Cortex of kidney (tissue), 1 donor: ENCODE measurements at places on chromosomes 2 and 18.

DNA sequence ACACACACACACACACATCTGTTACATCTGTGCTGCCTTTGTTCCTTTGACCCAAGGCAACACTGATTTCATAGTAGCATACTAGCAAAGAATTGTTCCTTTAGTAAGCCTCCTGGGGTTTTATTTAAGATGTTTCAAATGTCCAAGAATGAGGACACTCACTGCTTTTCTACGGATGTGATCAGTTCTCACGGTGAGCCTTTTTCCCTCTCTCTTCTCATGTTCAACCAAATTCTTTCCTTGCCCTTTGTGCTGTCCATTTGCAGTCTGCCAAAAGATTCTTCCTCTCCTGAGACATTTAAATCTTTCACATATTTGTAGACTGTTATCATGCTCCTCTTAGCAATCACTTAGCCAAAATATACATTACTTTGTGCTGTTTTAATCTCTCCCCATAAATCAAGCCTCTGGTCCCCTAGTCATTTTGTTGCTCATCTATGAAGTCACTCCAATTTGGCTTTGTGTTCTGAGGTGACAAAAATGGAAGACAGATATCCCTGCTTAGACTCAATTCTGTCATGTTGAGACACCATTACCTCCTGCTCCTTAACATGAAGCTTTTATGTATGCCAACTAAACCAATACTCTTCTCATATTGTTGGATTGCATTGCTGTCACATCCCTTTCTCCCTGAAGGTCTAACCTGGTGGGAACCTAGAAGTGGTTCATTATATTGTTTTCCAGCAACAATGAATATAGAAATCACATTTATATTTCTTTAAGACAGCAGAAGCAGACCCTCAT, 1605.3 kb upstream of the ACVR2A start:
- DNase-seq: no peak

DNA sequence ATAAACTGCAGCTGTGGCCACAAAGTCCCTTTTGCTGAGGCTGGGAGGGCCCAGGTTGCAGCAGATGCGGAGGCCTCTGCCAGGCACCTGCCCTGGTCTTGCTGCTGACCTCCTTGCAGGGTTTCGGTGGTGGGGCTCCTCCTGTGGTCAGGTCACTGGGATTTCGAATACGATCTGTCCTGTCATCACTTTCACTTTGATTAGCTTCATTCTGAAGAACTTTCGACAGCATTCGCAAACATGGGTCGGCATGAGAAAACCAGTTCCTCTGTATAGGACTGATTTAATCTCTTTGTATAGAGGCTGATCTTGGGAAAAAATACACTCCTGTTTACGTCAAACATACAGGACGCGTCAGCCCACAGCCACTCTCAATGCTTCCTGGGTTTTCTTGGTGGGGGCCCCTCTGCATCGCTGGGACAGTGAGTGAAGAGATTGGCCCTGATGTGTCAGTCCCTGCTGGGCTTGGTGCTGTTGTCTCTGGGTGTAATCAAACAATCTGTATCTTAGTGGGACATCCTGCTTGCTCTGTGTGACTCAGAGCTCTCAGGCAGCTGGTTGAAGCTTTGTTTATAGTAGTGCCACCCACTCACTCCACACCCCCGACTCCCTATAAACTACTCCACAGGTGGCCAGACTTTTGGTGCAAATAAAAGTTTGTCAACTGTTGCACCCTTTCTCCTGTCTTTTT, 209.4 kb upstream of the CXCR4 start:
- no peak for DNase-seq

- DNase-seq: no peak
Measured at GRCh38 chr2:1728821-1729220, 15.5 kb downstream of the PXDN start.

DNA sequence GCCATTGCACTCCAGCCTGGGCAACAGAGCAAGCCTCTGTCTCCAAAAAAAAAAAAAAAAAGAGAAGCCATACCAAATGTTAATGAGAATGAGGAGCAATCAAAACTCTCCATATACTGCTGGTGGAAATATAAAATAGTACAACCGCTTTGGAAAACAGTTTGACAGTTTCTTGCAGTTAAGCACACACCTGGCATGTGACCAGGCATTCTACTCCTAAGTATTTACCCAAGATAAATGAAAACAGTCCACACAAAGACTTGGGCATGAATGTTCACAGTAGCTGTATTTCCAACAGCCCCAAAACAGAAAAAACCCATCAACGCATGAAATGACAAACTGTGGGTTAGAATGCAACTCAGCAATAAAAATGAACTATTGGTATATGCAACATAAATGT, 76.0 kb upstream of the ST8SIA5 start:
- DNase-seq: no peak

- no peak for DNase-seq
Measured at GRCh38 chr18:48152549-48152948, 222.1 kb upstream of the SMAD2 start.

GRCh38 chr2:46227022-46227421, 70.2 kb upstream of the EPAS1 start:
- DNase-seq: no peak

GRCh38 chr2:121241466-121241865, 43.5 kb downstream of the TFCP2L1 start:
- no peak for DNase-seq

DNA sequence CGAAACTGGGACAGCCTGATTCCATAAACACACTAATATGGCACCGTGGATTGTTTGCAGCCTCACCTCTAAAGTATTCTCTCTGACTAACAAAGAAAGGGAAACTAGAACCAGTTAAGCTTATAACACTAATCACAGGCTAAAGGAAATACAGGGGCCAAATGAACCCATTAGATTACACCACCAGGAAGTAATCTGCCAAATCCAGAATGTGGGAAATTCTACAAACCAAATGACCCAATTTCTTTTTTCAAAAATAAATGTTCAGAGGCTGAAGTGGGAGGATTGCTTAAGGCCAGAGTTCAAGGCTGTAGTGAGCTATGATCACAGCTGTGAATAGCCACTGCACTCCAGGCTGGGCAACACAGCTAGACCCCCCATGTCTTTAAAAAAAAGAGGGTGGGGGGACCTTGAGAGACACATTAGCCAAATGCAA, 1.5 kb upstream of the MPPE1 start:
- DNase-seq: no peak

DNA sequence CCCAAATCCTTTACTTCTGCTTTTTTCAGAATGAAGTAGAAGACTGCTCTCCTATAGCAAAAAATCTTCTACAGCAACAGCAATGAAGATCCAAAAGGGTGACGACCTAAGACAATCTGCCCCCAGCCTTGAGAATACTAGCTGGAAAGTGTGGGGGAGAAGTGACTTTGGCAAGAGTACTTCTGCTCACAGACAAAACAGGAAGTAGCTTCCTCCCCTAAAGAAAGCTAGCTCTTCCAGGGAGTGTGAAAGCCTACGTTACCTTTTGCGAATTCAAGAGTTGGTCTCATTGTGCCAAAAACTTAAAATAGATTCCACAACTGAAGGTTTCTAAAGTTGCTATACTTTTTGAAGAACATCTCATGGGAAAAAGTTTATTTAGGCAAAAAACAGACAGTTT, 1069.2 kb upstream of the CHAC2 start:
- DNase-seq: no peak

DNA sequence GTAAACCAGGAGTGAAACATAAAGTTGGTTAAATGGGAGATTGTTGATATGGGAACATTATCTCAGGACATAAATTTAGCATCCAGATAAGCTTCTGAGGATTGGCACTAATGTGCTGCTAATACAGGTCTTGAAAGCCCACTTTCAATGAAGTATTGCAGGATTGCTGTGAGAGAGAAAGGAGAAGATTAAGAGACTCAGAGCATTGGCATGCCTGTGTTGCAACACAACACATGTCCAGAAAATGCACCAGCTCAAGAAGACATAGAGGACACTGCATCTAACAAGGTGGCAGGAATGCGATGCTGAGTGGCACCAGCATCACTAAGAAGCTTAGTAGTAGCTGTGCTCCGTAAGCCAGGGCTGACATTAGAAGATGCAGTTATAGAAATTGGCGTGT, 728.9 kb downstream of the SUCLG1 start:
- no peak for DNase-seq

DNA sequence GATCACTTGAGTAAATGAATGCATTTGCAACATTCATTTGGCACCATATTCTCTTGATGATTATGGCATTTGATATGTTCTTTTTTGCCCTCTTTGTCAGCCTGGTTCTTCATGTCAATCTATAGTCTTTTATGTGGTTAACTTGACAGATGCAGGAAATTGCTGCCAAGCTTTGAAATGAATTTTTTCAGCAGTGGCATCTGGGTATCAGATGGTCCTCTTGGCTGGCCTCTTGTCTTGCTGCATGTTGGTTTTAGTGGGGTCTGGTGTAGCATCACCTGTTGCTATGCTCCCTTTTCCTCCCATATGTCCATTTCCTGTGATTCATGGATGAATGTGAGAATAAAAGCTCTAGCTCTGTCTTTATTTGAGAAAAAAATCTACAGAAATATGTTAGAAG, 119.9 kb downstream of the DPP4 start:
- DNase-seq: no peak

DNA sequence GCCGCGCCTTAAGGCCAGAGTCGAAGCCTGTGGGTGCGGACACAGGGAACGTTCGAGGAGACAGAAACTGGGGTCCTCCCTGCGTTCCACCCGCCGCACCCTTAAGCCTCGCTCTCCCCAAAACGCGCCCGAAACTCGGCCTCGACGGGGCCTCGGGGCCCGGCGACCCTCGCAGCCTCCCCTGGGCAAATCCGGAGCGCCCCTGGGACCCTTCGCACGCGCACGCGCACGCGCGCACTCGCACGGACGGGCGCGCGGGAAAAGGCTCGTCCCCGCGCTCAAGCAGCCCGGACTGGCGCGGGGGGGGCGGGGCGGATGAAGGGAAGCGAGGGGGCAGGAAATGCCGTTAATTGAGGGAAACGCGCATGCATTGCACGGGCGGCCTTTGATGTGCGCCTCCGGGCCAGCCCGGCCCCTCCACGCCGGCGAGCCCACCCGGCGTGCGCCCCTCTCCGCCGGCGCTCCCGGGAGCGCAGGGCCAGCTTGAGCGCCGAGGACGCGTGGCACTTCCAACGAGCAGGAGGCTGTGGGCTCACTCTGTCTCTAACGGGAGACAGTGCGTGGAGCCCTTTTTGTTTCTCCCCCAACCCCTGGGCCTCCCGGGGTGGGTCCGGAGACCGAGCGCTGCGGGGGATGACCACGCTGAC, 5.4 kb upstream of the SALL3 start:
- no peak for DNase-seq

DNA sequence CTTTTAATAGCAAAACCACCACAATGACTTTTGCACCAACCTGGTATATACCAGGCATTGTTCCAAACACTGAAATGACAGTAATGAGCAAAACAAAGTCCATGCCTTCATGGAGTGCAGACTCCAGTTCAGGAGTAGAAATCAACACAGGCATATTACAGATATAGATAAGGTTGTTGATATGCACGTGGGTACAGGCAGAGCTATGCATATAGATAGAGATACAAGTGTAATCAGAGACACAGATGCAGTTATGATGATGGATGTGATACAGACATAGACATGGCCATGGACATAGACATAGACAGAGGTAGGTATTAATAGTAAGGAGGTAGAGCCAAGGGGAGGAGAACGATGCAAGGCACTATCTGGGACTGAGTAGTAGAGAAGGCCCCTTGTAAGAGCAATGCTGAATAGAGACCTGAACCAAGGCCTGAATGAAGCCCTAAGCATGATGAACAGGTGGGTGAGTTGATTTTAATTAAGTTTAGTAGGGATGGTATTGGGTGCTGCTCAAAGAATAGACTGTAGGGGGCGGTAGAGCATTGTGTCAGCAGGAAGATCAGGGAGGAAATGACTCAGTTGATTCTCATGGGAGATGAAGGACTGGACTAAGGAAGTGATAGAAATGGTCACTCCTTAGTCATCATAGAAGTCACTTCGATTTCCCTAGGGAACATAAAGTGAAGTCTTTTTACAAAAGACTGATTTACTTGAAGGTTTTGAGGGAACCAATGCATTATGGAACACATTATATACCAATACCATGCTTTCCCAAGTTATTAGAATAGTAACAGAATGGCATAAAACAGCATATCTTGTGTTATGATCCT, 39.4 kb downstream of the CMPK2 start:
- DNase-seq: no peak

GRCh38 chr2:96626553-96626942, 11.6 kb downstream of the KANSL3 start:
- DNase-seq: no peak

DNA sequence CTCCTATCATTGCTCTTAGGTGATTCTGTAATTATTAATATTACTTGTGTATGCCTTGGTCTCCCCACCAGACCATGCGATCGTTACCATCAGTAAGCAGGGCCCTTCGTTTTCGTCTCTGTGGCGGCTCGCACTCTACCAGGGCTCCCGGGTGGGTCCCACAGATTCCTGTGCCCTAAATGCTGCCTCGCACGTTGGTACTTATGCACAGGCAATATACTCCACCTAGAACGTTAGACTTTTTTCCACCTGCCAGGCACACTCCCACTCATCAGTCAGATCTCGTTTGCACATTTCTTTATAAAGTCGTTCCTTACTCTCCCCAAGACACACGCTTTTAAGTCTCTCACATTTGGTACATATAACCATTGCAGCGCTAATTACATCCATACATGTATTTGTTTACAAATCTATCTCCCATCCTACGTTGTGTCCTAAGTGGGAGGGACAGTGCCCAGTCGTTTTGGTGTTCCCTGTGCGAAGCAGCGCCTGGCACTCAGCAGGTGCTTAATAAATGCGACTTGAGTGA, 901 bp downstream of the FEZ2 start:
- no peak for DNase-seq

DNA sequence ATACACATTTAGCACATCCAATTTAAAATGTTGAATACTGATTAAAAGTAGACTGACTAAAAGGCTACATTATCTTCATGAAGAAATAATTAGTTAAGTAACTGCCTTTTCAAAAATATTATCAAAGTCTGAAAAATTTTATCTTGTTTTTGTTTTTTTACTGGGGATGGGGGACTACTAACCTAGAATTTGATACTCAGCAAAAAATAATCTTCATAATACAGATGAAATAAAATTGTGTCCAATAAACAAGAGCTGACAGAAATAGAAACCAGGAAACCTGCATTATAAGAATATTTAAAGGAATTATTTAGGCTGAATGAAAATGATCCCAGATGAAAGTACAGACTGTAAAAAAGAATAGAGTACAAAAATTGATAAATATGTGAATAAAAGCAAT, 200.7 kb upstream of the RGPD4 start:
- DNase-seq: no peak

DNA sequence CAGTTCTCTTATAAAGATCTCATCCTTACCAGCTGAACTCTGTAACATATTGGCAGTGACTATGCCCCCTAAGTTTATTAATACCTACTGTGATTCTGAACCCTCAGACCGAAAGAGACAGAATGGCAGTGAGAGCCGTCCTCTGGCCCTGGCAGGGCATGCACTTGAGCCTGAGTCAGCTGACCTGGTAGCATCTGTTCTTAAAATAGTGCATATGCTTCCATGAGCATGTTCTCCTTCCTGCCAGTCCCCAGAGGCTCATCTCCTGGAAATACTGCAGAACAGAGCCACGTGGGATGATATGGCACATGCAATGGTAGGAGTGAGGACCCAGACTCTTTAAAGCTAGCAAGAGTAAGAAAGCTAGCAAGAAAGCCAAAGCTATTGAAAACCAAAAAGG, 59.0 kb downstream of the RASGRP3 start:
- no peak for DNase-seq
